ENCODE measurements at places on chromosomes 6 and 20.

DNA sequence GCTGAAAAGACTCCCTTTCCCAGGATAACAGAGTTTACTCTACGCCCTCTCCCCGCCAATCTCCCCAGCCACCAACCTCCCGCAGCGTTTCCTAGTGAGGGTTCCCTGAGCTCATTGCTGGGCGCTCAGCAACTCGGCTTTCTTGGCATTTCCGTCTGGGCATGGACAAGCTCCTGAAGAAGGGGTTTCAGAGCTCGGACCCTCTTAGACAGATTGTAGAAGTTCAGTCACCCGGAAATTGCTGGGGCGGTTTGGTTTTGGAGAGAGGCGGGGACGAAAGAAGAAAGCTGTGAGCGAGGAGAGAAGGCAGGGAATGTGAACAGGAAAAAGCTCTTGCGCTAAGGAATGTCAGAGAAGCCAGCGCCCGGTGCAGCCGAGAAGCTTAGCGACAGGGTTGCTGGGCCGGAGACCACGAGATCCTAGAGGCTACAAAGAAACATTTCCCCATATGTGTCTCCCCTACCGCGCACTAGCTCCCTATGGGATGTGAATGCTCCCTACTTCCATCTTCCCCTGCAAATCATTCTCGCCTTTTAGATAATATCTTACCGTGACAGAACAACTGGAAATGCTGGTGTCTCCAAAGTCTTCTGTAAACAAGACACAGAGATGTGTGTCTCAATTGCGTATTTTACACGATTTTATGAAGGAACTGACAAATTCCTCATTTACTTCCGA is 15.8 kb downstream of the POM121L2 start:
- peak; percentile 45 for DNase-seq

GRCh38 chr6:112881828-112882780 is 535.0 kb downstream of the RFPL4B start:
- DNase-seq = peak; percentile 72

DNA sequence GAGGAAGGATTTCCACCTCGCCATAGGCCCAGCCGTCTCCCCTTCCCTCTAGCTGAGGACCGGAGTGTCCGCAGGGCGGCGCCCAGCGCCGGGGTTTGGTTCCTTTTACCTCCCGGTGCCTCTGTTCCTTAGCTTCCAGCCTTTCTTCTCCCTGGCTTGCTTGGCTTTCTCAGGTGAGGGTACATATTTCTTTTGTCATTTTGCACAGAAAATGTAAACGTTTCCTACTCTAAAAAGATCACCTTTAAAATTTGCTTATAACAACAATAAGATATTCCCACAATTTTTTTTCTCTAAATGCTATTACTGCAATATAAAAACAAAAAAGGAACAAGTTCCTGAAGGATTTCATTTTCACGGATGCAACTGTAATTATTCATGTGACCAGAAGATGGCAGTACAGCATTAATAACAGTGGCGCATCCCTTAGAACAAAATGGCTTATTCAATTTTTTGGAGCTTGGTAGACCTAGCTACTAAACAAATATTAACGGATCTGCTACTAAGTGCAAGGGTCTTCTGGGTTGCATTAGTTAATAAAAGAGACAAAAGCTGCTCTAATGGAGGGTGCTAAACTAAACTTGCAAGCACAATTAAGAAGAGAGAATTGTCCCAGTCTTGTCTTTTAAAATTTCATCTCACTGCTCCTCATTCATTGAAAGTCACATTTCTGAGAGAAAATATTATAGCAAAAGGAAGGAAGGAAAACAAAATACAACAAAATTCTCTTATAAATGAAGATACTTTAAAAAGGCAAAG is 172.9 kb downstream of the ADGRG6 start:
- DNase-seq = peak; percentile 60

DNA sequence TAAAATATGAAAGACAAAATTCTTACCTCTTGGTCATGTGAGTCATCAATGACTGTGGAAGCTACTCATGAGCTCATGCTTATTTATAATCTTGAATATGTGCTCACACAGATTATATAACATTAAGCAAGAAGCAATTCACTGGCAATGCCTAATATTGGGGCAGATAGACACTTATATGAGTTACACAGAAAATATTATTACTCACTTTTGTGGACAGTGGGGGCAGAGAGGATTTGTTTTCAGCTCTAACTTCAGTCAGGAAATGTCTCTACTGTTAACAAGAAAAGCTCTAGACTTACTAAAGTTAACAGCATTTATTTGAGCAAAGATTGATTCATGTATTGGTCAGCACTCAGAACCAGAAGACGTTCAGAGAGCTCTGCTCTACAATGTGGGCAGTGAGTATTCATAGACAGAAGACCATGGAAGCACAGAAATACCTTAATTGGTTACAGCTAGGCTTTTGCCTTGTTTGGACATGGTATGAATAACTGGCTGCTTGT is 85.8 kb upstream of the AHI1 start:
- peak; percentile 72 for DNase-seq

GRCh38 chr6:81875782-81876293 is 123.4 kb upstream of the TENT5A start:
- no peak for DNase-seq

DNA sequence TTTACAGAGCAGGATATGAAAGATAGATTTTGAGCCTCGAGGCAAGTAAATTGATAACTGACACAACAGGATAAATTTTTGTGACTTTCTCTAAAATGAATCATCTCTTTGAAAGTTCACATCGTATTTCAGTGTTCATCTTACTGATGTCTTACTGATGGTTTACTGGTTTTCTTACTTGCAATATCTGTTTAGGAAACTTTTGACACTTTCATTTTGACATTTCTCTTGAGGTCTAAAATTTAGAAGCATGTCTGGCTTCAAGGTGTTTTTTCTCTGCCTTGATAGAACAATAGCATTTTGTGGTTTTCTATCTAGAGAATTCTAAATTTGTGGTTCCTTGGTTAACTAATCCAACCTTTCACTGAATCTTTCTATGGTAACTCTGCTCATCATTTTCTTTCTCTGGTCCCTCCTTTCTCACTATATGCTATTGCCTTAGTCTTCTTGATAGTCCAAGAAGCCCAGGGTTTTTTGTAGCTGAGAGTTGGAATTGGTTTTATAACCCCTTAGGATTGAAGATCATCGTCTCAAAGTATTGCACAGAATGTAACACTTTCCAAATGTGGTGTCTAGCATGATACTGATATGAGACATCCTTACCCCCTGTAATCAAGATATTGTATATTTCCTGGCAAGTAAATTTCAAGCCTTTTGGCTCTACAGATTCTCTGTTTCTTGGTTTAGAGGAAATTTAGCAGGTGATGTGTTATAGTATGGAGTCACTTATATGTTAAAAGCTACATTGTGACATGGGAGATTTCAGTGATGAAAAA is 98.7 kb downstream of the RNF144B start:
- no peak for DNase-seq

DNA sequence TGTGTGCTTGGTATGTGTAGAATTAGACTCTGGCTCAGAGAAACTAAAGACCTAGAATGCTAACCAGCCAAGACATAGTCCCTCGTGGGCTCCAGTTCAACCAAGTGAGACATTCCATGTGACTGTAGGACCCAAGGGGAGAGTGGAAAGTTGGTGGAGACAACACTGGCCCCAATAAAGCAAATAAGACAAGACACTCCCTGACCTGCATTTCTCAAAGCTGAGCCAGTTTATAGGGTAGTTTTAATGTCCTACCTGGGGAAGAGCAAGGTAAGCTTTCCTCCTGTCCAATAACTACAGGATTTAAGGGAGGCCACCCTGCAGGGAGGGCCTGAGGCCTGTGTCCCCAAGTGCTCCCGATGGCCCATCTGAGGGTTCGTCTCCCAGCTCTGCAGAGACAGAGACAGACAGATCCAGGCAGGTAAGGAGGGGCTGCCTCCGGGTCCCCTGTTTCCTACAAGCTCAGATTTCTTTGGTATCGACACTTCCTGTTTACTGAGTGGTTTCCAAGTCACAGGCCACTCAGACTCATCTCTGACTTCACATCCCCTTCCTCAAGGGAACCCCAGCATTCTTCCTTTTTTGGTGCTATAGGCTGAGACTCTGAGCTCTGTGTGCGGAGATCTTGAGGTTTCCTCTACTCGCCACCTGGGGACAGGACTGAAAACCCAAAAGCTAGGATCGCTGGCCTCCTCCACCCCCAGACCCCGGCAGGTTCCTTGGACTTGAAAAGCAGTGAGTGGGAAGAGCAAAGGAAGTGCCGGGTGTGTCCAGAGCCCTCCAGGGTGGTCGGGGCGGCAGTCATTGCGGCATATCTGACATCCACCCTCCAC is 92.4 kb downstream of the PRND start:
- DNase-seq = no peak

- no peak for DNase-seq
Observed at GRCh38 chr6:142275236-142276006, 26.4 kb upstream of the ADGRG6 start.

Measured in fibroblast of upper back skin (primary cell).